ENCODE measurements at places on chromosomes 12 and 14.

GRCh38 chr14:85420278-85420677, 109.7 kb upstream of the FLRT2 start:
- H3K36me3 ChIP-seq, result no peaks in the 10 kb centered on the region
- no peaks in the 10 kb centered on the region for H3K27me3 ChIP-seq
- no peak overlapping the region for H3K27ac ChIP-seq
- H3K4me3 ChIP-seq, result no peak overlapping the region

DNA sequence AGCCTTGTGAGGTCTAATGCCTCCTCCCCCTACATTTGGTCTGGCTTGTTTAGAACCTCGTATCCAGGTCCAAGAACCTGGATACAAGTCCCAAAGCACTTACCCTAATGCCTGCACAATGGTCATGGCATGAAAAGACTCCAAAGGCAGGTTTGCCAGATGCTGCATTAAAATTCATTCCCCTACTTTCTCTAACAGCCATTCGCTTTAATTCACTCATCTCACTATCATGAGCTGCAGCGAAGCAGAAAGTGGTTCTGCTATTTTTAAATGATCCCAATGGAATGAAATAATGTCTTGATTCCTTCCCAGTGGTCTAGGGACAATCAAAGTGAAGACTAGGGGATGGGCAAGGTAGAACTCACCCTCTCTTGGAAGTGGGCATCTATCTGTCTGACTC, 72.5 kb upstream of the MAX start:
- H3K4me1 ChIP-seq, result no peaks in the 10 kb centered on the region
- H3K4me3 ChIP-seq, result no peak overlapping the region
- no peak for DNase-seq
- no peak overlapping the region for H3K27ac ChIP-seq
- H3K36me3 ChIP-seq, result no peaks in the 10 kb centered on the region
- H3K27me3 ChIP-seq, result no peaks in the 10 kb centered on the region

GRCh38 chr14:71242237-71242748, 335.0 kb downstream of the PCNX1 start:
- peaks cover 5% of the 10 kb centered on the region for H3K4me1 ChIP-seq
- no peak for DNase-seq
- no peak overlapping the region for H3K27ac ChIP-seq
- no peak overlapping the region for H3K4me3 ChIP-seq
- H3K36me3 ChIP-seq, result no peaks in the 10 kb centered on the region

DNA sequence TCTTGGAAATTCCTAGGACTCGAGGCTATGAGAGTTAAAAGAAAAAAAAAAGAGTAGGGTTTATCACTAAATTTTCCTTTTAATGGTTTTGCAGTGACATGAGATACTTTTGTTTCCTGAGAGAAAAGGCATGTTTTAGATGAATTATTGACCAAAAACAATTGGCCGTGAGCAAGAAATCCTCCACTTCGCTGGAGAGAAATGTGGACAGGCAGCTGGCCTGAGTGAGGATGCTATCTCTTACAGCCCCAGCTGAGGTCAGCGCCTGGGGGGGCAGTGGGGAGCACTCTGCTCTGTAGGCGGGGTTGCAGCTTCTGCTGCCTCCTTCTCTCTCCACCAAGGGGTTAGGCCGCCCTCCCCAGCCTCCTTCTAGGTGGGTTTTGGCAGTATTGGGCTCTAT, 54.7 kb downstream of the PRIMA1 start:
- H3K27ac ChIP-seq, result no peak overlapping the region
- no peaks in the 10 kb centered on the region for H3K27me3 ChIP-seq
- H3K4me3 ChIP-seq, result no peak overlapping the region
- H3K4me1 ChIP-seq, result peaks cover 16% of the 10 kb centered on the region
- no peaks in the 10 kb centered on the region for H3K36me3 ChIP-seq

- no peaks in the 10 kb centered on the region for H3K27me3 ChIP-seq
- no peak overlapping the region for H3K4me3 ChIP-seq
- no peaks in the 10 kb centered on the region for H3K4me1 ChIP-seq
- H3K27ac ChIP-seq, result no peak overlapping the region
- DNase-seq, result no peak
Observed at GRCh38 chr12:64255249-64255648, 33.2 kb upstream of the KICS2 start.

Data from thyroid gland (tissue), 4 donors.